GM12864 (cell line): ENCODE measurements at places on chromosomes 6 and 20.

DNA sequence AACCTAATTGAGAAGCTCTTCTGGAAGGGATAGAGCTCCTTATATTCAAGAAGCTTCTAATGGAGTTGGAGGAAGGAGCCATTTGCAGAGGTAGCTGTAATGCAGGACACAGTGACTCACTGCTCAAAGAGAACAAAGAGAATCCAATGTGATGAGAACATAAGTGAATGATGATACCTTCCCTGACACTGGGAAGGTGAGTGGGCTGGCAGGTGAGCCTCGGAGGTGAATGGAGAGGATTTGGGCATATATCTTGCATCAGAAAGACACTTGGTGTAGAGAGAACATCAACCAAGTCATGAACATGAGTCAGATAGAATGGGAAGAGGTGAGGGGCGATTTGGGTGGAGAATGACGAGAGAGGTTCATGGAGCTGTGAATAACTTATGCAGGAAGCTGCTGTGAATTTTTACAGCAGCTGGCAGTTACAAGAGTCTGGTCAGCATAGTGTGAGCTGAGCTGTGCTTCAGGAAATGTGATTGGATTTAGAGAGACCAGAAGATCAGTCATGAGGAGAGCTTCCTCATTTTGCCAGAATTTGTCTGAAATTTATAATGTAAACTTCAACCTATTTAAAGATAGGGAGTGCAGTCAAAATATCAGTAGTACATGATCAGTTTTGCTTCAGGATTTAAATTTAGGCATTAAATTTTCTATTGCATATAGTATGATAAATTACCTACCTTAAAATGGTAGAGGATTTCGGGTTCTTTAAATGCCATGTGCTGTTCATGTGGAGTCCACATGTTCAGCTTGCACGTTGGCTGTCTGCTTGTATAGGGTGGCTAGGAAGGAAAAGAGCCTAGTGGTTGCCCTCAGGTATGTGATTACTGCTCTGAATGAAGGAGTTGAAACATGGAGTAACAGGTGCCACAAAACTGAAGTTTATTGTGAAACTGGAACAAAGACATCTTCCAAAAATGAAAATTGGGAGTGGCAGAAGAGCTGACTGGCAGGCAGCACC, 59.2 kb upstream of the KIF25 start:
- DNase-seq = no peak

DNA sequence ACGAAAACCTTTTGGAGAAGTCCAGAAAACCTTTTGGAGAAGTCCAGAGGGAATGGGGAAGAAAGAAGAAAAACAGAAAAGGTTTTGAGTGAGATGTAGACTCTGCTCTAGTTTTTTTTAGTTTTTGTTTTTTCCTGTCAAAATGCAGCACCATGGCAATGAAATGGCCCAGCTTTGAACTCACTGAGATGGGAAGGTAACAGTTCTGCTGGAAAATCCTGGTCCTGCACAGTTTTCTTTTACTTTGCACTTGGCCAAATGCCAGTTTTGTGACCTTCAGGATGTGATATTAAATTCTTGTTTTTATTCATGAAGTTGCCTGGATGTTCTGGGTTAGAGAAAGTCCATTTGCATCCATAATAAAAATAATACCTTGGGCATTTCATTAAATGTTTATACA, 145.7 kb downstream of the CFAP61 start:
- no peak for DNase-seq

- DNase-seq = no peak
These were observed 4.9 kb upstream of the ASCC3 start for GRCh38 chr6:100886076-100886475.

- peak; percentile 16 for DNase-seq
These were observed 172.9 kb downstream of the ADGRG6 start for GRCh38 chr6:142474531-142475289.

GRCh38 chr6:116139917-116140316, 14.0 kb upstream of the COL10A1 start:
- no peak for DNase-seq

DNA sequence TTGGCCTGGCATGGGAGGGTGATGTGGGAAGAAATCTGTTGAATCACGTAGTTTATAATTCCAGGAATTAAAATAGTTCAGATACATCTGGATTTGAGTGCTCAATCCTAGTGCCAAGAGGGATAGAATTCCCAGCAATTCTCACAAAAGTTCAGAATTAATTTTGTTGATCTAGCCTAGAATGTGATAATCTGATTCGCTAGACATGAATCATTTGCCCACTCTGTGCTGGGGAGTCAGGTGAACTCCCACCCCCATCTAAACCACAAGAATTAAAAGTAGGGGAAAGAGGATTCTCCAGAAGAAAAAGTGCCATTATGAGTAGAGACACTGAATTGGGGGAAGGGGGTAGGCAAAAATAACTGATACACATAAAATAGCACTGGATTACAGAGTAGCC, 85.0 kb downstream of the LIN28B start:
- DNase-seq = no peak

- no peak for DNase-seq
These were observed 145.8 kb downstream of the PACRG start for GRCh38 chr6:162873537-162873936.

GRCh38 chr6:54262971-54263370, 45.3 kb upstream of the TINAG start:
- DNase-seq = no peak

- DNase-seq = no peak
These were observed 70.5 kb upstream of the FAM184A start for GRCh38 chr6:119148825-119149525.
